Retina (tissue), 1 donor: ENCODE measurements at places on chromosomes 16 and 17.

- DNase-seq, result no peak
These were observed 46.8 kb upstream of the BCAR1 start for GRCh38 chr16:75298267-75298666.

DNA sequence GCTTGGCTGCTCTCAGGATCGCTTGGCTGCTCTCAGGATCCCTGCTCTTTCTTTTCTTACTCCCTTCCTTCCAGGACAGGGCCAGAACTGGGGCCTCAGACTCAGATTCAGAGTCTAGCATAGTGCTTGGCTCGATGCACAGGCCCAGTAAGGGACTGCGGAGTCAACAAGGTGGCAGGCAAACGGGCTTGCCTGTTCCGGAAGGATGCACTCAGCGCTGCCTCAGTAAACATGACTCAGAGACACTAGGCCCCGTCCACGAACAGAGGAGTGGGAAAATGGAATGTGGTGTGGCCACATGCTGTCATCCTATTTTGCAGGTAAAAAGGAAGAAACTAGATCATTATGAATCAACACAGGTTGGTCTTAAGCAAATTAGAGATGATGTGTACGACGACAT is 9.8 kb downstream of the SPHK1 start:
- DNase-seq, result no peak

- no peak for DNase-seq
These were observed 252.5 kb downstream of the SLC39A11 start for GRCh38 chr17:72840019-72840418.

GRCh38 chr16:72187551-72187950 is 15.6 kb upstream of the PMFBP1 start:
- DNase-seq, result no peak

GRCh38 chr16:9793623-9794022 is 388.6 kb downstream of the GRIN2A start:
- DNase-seq, result no peak

DNA sequence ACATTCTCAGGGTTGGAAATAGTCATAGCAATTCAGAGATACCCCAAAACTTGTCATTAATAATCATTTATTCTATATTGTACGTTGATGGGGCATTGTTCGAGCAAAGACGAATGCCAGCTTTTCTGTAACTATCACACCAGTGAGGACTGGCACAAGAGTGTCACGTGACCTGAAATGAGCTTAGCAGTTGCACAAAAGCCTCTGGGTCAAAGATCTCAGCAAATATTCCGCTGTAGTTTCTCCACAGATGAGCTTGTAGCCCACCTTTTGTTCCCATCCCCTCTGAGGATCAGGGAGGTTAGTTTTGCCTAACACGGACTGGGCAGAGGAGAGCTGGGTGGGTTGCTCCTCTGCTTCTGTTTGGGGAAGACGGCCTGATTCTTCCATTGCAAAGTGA is 18.2 kb downstream of the IRX3 start:
- DNase-seq, result no peak

GRCh38 chr16:866252-866896 is 65.8 kb upstream of the GNG13 start:
- DNase-seq, result no peak

DNA sequence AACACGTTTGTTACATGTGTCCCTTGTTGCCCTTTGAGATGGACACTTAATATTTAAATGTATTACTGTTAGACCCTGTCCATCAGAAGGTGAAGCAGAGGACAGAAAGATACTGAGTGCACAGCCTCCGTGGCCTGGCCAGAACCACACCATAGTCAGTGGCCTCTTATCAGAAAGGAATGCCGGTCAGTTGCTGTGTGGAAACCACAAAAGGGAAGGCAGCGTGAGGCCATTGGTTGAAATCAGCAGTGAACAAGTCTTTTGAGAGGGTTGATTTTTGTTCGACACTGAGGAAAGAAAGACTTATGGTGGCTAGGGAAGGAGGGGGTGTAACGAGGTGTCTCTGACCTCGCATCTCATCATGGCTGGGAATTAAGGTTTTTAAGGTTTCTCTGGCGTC is 85.4 kb upstream of the CLEC18A start:
- DNase-seq, result no peak

- no peak for DNase-seq
These were observed 7.6 kb downstream of the LMF1 start for GRCh38 chr16:962901-963814.

GRCh38 chr17:8870406-8871040 is 3.0 kb upstream of the PIK3R6 start:
- DNase-seq, result no peak

GRCh38 chr17:8410883-8411238 is 13.2 kb upstream of the RNF222 start:
- DNase-seq, result no peak

GRCh38 chr17:66476014-66476413 is 173.6 kb downstream of the PRKCA start:
- no peak for DNase-seq

DNA sequence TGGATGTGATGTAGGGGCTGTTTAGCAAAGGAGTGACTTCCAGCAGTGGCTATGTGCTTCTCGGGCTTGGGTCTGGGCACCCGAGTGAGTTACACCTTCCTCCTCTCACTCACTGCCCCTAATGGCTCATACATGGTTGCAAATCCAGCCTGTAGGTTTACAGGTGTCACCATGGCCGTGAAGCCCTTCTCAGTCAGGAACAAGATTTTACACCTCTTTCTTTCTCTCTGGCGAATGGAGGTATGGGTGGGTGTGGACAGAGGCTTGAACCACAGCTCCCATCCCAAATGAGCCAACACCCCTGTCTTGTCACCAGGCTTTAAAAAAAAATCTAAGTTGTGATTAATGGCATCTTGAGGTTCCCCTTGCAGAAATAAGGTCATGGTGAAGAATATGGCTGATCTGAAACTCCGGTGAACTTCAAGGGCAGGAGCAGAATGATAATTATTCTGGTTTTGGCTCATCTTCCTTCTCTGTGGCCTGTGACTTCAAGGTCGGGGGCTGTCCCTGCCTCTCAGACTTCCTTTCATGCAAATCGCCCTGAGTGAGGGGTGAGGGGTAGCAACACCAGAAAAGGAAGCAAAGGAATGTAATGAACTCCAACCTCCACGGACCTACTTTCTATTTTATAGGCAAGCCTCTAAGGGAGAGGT is 331.2 kb downstream of the MAF start:
- no peak for DNase-seq

- DNase-seq, result no peak
These were observed 679.5 kb downstream of the KCNJ2 start for GRCh38 chr17:70848785-70849184.

DNA sequence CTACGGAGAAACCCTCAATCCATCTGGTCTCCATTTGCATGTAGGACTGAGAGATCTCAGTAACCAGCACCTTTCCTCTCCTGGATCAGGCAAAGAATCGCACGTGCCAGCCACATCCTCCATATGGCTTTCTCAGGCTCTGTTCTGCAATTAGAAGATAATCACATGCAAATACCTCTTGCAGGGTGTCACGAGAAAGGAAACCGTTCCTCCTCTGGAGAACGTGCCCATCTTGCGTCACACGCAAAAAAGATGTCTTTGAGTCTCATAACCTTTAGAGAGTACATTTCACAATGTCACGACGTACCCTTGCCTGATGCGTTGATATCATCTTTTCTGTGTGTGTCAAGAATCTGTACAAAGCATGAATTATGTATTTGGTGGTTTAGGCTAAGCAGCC is 36.2 kb upstream of the DNAH17 start:
- no peak for DNase-seq

- DNase-seq, result no peak
These were observed 83.4 kb downstream of the TNFRSF13B start for GRCh38 chr17:16888413-16889087.

GRCh38 chr16:51050377-51050706 is 100.7 kb downstream of the SALL1 start:
- no peak for DNase-seq

GRCh38 chr17:40194821-40195220 is 17.6 kb downstream of the RAPGEFL1 start:
- DNase-seq, result no peak

- no peak for DNase-seq
These were observed 939.9 kb upstream of the SOX9 start for GRCh38 chr17:71180801-71181385.

DNA sequence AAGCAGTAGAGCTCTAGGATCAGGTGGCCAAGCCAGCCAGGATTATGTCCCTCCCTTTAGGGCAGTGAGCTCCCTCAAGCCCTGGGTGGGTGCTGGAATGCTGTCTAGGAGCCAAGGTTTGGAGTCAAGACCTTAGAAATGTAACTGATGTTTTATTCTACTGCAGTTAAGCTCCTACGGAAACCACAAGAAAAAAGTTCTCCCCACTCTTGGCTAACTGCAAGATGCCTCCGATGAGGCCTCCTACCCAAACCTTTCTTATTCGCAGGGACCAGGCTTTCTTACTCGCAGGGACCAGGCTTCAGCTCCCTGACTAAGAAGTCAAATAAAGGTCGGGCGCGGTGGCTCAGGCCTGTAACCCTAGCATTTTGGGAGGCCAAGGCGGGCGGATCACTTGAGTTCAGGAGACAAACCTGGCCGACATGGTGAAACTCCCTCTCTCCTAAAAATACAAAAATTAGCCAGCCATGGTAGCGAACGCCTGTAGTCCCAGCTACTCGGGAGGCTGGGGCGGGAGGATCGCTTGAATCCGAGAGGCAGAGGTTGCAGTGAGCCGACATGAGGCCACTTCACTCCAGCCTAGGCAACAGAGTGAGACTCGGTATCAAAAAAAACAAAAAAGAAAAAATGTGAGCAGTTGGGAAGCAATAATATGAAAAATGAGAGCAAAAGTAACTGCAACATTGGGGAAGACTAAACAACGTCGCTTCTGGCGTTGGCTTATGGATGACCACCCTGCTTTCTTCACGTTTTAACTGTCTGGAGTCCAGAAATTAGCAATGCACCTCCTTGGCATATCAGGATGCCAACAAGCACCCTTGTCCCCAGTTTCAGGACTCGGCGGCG is 31.7 kb upstream of the ARL4D start:
- DNase-seq, result no peak

- DNase-seq, result no peak
These were observed 127.9 kb downstream of the COPRS start for GRCh38 chr17:31731118-31731517.

GRCh38 chr17:35242805-35243560 is at the start of gene SLFN5:
Gene SLFN5, plus strand, starts transcription at chr17:35243072. Its CDS starts 15,619 bp downstream, at chr17:35258691.
- peak; percentile 95 for DNase-seq

DNA sequence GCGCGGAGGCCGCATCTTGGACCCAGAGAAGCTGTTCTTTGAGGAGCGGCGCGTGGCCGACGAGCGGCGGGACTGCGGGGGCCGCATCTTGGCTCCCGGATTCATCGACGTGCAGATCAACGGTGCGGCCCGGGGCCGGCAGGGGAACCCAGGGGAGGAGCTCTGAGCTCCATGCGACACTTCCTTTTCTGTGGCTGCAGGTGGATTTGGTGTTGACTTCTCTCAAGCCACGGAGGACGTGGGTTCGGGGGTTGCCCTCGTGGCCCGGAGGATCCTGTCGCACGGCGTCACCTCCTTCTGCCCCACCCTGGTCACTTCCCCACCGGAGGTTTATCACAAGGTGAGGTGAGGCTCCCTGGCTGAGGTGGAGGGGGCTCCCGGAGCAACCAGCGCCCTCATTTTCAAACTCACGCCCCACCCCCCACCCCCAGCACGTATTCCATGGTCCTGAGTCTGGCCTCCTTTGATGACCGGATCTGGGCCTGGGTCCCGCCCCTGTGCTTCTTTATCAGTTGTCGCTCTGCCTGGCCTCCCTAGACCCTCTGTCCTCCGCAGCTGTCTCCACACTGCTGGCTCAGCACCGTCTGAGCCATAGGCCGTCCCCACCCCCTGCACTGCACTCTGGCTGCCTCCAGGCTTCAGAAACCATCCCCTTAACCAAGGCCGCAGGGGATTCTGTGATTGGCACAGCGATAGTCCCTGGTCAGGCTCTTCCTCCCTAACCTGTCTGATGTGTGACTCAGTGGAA is 787 bp downstream of the AMDHD2 start:
- peak; percentile 29 for DNase-seq

GRCh38 chr16:54200161-54200534 is 86.4 kb downstream of the IRX3 start:
- DNase-seq, result no peak

DNA sequence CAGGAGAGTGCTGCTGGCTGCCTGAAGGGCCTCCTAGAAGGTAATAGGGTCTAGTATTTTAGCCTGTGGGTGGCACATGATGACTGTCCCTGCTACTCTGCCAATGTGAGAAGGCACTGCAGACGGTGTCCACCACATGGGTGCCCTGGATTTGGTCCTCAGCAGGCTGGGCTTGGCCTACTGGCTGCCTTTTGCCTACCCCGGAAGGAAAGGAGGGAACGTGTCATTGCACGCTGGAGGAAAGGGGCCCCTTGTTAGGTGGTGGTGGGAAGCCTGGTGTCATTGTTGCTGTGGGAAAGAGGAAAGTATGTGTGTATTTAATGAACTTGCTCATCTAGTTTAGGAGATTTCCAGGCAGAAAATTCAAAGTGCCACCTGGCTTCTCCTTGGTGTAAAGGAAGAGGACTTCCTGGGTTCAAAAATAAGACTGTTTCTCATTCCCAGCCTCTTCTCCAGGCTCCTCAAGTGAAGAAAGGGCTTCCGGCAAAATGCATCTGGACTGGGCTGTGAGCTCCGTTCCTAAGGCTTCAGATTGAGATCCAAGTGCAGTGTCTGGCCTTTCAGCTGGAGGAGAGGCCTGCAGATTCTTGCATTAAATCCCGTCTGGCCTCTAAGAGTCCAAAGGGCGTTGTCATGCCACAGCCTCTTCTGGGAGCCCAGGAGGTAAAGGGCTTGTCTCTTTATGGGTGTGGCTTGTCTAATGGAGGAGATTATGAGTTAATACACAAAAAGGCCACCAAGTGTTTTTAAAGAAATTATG is 55.1 kb downstream of the RPTOR start:
- DNase-seq, result no peak

GRCh38 chr17:13510062-13510461 is 91.7 kb downstream of the HS3ST3A1 start:
- peak; percentile 34 for DNase-seq

- no peak for DNase-seq
These were observed 9.8 kb upstream of the TMEM132E start for GRCh38 chr17:34569591-34569990.

DNA sequence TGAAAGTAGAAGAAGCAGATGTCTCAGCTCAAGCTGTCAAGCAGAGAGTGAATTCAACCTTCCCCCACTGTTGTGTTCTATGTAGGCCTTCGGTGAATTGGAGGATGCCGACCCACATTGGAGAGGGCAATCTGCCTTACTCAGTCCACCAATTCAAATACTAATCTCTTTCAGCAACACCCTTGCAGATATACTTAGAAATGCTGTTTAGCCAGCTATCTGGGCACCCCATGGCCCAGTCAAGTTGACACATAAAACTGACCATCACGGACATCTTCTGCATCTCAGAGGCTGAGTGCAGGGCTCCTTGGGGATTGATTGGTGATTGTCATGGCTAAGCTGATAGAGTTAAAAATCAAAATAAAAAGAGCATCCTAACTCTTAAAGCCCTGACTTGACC is 58.3 kb downstream of the IRX3 start:
- no peak for DNase-seq

DNA sequence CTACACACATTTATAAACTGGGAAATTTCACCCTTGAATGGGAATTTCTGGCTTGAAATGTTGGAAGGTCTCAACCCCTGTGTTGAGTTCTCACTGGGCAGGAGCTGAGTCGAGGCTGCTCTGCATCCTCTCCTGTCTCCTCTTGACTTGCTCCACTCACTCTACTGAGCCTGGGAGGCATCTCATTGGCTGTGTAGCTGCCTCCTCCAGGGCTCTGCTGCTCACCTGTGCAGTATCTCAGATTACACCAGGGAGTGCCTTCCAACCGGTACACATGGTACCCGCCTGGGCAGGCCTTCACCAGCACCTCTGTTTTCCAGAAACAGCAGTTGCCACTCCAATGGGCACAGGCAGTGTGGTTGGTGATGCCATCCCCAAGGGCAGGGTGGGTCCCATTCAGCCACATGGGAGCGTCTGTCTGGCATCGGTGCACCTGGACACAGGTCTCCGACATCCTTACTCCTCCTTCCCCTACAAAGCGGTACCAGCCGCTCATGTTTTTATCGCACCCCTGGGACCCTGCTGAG is 3.7 kb downstream of the GP2 start:
- no peak for DNase-seq
